ENCODE measurements at places on chromosomes 3 and 15.

- DNase-seq: peak; percentile 29
Observed at GRCh38 chr15:30953731-30954378, 37.6 kb downstream of the MTMR10 start.

DNA sequence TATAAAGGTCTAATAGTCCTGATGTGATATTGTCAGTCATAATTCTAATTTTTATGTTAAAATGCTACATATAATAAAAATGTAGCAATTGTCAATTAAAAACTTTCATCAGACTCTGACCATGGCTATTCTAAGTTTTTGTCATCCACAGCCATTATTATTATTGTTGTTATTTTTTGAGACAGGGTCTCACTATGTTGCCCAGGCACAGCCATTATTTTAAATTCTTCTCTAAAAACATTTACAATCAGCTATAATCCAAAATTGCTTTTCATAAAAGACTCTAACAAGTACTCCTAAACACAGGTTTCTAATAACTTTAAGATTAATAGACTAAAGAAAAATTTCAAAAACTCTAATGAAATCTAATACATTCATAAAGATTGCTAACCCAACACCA, 41.0 kb upstream of the SETD2 start:
- no peak for DNase-seq

DNA sequence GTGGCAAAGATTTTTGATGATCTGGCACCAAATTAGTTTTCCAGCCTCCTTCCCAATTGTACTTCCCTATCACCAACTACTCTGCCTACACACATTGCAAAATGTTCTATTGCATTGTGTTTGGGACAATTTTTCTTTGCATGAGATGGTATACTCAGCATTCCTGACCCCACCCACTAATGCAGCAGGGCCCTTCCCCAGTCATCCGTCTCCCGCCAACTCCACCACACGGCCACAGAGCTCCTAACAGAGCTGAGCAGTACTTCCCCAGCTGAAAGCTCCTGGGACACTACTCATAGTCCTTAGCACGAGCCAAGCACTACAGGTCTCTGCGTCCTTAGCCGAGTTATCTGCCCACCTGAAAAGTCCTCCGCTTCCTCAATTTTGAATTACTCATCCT, 34.2 kb downstream of the TXNRD3 start:
- DNase-seq: no peak

DNA sequence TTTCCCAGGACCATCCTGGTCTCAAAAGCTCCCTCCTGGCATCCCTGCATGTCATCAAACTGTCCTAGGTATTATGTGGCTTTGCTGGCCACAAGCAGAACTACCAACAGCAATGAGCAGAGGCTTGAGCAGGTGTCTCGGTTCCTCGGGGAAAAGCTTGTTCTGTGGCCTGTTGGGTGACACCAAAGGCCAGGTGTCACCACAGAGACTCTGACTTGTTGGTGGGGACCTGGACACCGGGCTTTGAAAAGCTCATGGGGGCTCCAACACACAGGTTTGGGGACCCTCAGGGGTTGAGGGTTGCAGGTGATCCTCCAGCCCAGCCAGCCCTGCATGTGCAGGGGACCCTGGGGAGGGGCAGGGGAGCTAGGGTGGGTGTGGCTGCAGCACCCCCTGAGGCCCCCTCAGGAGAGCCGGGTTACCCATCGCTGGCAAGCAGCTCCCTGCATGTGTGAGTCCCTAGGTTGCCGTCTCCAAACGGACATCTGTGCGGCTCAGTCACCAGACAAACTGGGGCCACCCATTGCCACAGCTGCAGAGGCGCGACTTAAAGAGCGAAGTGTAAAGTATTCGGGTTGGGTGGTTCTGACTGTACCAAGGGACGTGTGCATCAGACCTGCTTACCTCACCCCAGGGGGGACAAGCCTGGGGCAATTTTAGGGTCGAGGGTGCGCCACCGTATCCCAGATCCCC, 140.1 kb downstream of the CHSY1 start:
- no peak for DNase-seq

DNA sequence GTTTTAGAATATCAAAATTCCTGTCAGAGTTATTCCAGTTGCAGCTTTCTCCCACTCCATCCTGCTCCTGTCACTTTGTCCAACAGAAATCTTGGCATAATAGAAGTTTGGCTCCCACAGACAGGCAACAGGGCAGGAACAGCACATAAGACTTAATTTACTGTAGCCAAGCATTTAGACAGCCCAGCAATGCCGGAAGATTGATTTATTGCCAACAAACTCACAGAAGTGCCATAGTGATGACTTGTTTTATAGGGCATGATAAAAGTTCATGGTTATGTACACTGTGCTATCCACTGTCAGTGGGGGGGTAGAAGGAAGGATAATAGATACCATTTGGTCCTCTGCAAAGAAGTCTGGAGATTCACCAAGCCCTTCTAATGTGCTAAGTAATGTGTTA, 98.3 kb upstream of the CBLB start:
- DNase-seq: peak; percentile 56

- DNase-seq: peak; percentile 75
Observed at GRCh38 chr3:188270423-188270972, 116.5 kb downstream of the LPP start.

DNA sequence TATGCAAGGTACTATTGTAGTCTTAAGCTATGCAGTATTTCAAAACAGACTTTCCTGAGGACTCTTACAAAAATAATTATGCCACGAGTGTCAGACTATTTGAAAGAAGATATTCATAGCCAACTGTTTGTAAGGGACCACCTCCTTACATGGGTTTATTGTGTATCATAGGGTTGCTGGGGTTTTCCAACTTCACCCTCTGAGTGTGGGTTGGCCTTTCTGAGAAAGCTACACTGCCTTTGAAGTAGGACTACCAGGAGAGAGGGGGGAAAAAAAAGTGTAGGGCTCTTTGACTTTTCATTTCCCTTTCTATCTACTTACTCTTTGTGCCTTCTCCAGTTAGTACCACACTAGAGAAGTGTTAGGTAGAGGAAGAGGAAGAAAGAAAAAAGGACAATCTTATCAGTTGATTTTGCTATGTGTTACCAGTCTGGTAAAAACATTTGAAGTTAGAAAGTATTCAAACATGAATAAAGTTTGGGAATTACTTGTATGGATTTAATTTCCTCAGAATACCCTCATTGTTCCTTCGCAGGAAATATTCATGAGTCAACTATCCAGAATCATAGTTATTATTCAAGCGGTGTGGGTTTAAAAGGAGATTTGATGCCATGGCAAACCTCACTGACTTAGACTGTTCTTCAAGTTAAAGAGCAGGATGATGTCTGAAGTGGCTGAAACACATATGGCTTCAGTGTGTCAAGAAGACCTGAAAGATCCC, 329.3 kb upstream of the THBS1 start:
- DNase-seq: no peak
